ENCODE measurements at places on chromosomes 2 and 18.

DNA sequence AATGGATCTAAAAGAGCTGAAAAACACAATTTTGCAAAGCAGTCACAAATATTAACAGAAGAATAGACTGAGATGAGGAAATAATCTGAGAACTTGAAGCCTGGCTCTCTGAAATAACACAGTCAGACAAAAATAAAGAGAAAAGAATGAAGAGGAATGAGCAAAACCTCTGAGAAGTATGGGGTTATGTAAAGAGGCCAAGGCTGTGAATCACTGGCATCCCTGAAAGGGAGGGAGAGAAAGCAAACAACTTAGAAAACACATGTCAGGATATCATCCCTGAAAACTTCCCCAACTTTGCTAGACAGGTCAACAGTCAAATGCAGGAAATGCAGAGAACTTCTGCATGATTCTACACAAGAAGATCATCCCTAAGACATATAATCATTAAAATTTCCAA is 73.5 kb upstream of the LHCGR start:
- DNase-seq, result peak; percentile 80

- no peak for DNase-seq
Measured at GRCh38 chr2:74137651-74138599, 9.8 kb downstream of the BOLA3 start.

DNA sequence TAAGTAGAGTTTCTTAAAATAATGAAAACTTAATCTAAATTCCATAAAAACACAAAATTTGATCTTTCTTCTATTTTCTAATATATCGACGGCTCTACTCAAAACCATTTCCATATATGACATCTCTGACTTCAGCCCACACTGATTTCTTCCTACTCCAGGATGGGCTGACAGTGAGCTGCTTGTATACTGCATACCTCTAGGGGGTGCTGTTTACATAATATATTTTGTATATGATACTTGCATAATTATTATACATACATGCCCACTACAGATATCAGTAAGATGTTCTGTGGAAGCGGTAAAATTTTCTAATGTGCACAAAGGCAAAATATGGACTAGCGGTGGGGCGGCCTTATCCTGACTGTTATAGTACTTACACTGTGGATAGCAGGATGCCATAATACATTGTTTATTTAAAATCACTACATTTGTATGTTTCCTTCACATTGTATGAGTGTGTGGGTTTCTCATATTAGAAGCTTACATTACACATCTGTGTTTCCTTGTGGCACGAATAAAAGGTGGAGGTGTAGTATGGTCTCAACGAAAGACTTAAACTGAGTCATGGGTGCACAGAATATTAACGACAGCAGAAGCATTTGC is 66.1 kb upstream of the NXPH2 start:
- peak; percentile 35 for DNase-seq

DNA sequence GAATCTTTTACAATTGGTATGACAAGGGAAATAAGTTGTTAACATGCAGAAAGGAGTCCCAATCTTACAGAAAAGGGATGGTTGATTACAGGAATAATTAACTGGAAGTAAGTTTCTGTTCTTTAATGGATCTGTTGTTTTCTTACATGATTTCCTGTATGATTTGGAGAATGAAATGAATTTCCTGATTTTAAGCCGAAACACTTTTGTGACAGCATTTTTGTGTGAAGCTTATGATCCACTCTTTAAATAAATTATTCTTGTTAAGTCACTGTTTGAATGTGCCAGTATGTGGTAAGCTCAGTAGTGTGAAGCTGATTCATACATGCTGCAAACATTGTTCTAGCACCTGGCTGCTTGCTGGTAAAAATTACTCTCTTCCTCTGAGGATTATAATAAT is 516.2 kb downstream of the DCDC2C start:
- no peak for DNase-seq

DNA sequence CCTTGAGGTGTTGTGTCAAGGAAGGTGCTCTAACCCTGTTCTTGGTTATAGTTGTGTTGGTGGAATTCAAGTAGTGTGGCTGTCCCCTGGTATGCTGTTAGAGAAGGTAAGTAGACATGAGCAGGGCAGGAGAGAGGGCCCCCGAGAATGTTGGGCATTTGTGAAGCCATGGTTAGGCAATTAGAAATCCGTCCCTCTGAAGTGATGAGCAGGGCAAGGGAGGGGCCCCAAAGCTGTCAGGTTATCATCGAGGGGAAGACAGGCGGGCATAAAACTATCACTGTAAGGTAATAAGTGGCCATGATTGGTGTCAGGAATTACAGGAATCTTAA is 5.2 kb downstream of the XRCC5 start:
- DNase-seq, result no peak

GRCh38 chr18:72762515-72763122 is 105.2 kb downstream of the NETO1 start:
- DNase-seq, result peak; percentile 67

DNA sequence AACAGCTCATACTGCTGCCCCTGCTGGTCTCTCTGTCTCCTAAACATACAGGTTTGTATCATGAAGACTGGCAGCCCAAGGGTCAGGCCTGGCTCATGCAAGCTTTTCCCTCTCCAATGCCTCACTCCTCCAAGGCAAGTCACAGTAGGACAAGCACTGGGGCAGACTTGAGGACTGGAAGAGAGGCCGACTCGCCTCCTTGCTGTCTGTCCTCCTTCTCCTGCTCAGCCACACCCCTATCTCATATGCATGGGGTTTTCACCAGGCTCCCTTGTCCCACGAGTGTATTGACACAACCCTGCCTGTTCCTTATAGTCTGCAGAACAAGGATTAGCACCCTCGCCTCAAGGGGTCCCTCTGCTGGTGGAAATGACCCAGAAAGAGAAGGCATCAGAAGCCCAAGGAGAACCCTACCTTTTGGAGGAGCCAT is 223.7 kb downstream of the SOX11 start:
- DNase-seq, result peak; percentile 70
